ENCODE measurements at places on chromosomes 7 and 10.

- DNase-seq = no peak
Measured at GRCh38 chr10:21976739-21977138, 26.8 kb downstream of the DNAJC1 start.

- DNase-seq = no peak
Measured at GRCh38 chr10:16663444-16663843, 141.8 kb upstream of the C1QL3 start.

- peak; percentile 59 for DNase-seq
Measured at GRCh38 chr7:92987538-92987937, 130.2 kb downstream of the SAMD9 start.

DNA sequence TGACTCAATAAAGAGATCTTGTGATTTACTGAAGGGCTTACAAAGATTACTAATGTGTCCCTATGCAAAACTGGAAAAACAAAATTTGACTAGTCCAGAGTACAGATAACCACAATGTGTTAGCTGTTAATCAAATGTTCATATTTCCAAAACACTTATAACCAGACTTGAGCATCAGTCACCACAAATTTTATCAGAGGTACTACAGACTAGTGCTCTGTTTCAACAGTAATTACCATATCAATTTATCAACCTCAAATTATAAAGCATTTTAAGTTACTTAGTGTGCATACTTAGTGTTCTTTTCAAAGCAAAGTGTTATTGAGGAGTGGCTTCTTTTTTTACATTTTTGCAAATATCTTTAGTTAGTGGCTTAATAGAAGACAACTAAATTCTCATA is 765.9 kb downstream of the GRM8 start:
- no peak for DNase-seq

GRCh38 chr7:151809146-151809863 is 67.6 kb downstream of the PRKAG2 start:
- DNase-seq = no peak

Data from fibroblast of skin of back (primary cell).